ENCODE measurements at places on chromosomes 16 and 17.

GRCh38 chr17:81306898-81307510 is 11.9 kb upstream of the SLC38A10 start:
- DNase-seq, result no peak

GRCh38 chr17:46883871-46884520 is 32.6 kb downstream of the WNT9B start:
- peak; percentile 34 for DNase-seq

- DNase-seq, result peak; percentile 97
These were observed 124.5 kb upstream of the ZFHX3 start for GRCh38 chr16:73172241-73172972.

- no peak for DNase-seq
These were observed 57.2 kb downstream of the CLEC16A start for GRCh38 chr16:11001611-11002010.

GRCh38 chr16:87968541-87968940 is 17.3 kb downstream of the BANP start:
- no peak for DNase-seq

GRCh38 chr16:30609002-30609925 is 925 bp downstream of the ZNF689 start:
- peak; percentile 69 for DNase-seq

DNA sequence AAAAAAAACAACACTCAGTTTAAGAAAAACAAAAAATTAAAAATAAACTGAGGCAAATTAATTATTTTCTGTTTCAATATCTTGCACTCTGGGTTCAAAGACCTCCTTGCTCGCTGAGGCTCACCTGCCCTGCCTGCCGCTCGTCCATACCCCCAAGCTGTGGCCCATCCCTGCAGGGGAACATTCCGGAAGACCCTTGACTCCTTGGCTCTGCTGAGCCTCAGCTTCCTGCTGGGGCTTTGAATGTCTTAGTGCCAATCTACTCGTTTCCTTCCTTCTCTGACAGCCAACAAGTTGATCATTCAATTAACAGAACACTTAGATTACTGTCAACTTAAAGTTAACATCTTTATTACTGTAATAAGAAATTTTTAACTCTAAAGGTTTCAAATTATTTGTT is 24.3 kb downstream of the G6PC1 start:
- DNase-seq, result no peak

GRCh38 chr17:73282629-73283028 is 20.9 kb upstream of the CPSF4L start:
- no peak for DNase-seq

- DNase-seq, result no peak
These were observed 278.4 kb upstream of the FOXF1 start for GRCh38 chr16:86231996-86232350.

- no peak for DNase-seq
These were observed 8.9 kb downstream of the HSD17B2 start for GRCh38 chr16:82043680-82044584.

DNA sequence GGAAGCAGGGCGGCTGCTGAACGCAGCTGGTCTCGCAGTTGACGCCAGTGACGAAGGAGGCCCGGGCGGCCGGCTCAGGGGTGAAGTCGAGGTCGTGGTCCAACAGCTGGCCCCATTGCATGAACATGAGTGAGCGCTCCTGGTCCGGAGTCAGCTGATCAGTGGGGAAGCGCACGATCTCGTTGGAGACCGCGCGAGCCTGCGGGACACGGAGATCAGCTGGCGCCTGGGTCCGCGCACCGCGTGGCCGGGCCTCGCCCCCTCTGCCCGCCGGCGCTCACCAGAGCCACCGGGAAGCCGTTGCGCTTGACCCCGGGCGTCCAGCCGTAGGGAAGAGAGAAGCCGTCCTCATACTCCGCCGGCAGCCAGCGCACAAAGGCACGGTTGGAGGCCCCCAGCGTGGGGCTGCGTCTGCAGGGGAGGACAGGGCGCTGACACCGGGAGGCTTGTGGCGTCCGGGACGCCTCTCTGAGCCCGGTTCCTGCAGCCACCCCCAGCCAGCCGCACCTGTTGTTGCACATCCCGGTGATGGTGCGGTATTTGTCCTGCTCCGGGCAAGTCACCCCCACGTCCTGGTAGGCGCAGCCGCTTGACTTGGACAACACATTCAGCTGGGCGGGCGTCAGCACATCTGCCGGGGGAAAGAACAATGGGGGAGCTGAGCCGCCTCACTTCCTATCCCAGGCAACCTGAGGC is 1.6 kb downstream of the MPO start:
- peak; percentile 88 for DNase-seq

GRCh38 chr17:34171245-34171818 is 83.8 kb upstream of the CCL2 start:
- peak; percentile 35 for DNase-seq

DNA sequence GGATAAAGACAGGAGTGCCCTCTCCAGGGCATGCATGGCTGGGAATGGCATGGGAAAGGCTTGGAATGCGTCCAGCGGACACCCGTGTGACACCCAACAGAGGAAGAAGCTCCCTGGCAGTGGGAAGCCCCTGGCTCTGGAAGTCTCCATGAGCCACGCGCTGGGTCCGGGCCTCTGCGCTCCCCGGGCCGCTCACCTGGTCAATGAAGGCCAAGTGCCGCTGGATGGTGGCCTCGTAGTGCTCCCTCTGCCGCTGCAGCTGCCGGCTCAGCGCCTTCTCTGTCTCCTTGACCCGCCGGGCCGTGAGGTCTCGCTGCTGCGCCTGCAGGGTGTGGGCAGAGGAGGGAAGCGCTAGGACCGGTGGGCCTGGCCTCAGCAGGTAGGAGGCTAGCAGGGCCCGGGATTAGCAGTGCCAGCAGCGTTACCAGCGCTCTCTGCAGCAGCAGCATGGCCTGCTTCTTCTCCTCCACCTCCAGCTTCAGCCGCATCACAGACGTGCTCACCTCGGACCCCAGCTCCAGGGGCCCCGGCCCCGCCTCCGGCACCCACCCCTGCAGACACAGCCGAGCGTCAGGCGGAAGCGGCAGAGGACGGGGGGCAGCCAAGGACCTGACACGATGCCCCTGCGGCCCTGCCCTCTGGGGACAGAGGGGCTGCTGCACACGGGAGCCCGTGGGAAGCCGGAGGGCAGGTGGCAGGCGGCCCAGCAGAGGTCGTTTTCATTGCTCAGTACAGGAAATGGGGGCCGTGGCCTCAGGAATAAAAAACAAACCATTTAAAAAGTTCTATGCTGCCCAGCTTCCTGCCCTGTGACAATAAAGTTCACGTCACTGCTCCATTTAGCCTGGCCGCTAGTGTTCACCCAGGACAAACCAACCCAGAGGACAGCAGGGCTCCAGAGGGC is 26.0 kb downstream of the CEP131 start:
- no peak for DNase-seq

- DNase-seq, result no peak
These were observed 206.4 kb downstream of the CEP112 start for GRCh38 chr17:65985571-65985970.

GRCh38 chr17:44213403-44214229 is 5.9 kb downstream of the UBTF start:
- DNase-seq, result no peak

DNA sequence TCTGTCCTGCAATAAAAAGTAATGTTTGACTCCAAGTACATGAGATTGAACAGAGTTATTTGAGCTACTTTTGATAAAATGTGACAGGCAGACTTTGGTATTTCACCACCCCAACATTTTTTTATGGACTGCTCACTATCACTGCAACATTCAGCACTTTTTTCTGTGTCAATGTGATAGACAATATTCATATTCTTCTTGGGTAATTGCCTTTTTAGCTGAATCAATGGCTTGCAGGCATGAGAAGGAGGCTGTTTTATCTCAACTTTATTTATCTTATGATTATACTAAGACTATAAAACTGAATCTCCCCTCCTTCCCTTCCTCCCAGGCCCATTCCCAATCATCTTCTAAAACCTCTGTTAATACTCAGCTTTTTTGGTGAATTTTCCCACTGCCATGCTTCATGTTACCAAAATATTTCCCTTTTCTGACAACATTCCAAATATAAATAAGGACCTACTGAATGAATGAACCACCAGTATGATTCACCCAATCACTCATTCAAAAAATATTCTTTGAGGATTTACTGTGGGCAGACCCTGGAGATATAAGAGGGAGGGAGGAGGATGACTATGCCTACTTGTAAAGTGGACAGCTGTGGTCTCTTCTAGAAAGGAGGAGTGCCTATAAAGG is 67.6 kb downstream of the CDH13 start:
- no peak for DNase-seq

DNA sequence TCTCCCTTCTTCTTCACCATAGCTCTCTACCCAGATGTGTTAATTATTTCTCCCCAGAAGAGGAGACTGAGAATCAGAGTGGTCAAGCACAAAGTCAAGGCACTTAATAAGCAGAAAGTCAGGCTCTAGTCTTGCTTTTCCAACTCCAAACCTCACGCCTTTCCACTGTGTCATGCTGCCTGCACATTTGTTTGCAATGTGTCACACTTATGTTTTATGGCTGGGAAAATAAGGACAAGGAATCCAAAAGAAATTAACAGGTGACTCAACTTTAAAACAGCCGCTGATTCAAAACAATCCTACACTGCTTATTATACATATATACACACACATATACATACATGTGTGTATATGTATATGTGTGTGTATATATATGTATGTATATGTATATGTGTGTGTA is 255.7 kb upstream of the DYNLRB2 start:
- DNase-seq, result no peak

DNA sequence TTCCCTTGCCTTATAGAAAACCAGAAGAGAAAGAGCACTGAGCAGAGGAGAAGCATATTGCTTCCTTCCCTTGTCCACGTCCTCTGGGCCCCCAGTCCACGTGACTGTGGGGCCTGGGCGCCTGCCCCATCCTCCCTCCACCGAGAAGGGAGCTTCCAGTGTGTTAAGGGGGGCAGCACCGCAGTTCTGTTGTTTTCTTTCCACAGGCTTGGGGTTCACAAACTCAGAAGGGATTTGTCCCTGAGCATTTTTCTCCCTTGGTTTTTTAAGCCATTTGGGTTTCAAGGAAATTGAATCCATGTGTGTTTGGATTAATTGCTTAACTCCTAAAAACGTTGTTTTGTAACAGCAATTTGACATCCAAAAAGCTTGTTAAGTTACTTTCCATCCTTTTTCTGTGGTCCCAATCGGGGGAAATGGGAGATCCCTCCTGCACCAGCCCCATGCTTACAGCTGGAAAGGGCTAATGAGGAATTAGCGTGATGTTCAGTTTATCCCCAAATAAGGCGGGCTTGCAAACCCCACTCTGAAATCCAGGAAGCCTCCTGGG is 347.5 kb upstream of the TNRC6C start:
- peak; percentile 85 for DNase-seq

DNA sequence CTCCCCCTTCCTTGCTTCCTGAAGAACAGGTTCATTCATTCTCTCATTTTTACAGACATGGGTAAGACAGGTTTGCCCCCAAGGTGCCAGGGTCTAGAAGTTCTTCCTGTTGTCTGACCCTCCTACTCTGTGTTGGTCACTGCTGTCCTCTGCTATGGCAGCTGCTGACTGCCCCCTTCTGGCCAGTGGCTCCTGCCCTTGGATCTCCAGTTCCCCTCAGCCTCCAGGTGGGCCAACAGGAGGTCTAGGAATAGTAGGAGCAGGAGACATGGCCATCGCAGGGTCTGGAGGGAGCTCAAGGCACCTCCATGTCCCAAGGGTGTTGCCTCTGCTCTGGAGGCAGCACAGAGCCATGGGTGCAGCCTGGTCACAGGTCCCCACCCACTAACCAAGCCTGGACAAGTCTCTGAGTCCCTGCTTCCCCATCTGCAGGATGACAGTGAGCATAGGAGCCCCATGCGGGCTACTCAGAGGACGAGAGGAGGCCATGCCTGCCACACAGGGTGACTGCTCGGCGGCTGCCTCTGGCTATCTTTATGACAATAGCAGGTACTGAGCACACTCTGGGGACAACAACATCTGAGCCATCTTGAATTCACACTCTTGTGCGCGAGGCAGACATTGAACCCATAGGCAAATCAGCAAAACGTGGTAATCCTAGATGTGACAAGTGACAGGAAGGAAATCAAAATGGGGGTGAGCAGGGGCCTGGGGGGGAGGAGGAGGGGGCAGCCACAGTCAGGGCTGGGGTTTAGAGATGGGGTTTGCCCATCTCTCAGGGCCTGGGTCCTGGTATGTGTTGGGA is 27.0 kb upstream of the NXPH3 start:
- DNase-seq, result no peak

DNA sequence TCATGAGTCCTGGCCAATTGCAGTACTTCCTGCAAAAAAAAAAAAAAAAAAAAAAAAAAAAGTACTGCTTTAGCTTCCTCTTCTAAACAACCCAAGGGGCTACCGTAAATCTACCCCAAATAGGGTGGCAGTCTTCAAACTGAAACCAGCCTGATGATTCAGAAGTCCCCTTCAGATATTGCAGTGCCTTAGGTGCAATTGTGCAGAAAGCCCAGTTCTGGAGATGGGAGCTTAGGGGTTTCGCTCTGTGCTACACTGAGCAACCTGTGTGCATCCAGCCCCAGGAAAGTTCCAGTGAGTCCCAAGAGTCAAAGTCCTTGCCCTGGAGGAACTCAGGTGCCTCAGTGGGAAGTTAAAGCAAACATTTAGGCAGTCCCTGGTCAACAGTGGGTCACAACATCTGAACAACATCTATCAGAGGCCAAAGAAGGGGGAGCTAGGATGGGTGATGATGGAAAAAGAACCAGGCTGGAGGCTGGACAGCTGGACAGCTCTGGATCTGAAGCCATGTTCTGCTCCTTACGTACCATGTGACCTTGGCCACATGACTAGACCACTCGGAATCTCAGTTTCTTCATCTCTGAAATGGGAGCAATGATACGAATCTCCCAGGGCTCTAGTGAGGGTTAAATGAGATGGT is 6.7 kb upstream of the CIITA start:
- DNase-seq, result no peak
